ENCODE measurements at places on chromosomes 5 and 9.
A peak's percentile ranks its signal among the peaks of the same experiment; 100 is the strongest.

- no peak for DNase-seq
Observed at GRCh38 chr5:14684757-14685156, 20.2 kb downstream of the OTULIN start.

DNA sequence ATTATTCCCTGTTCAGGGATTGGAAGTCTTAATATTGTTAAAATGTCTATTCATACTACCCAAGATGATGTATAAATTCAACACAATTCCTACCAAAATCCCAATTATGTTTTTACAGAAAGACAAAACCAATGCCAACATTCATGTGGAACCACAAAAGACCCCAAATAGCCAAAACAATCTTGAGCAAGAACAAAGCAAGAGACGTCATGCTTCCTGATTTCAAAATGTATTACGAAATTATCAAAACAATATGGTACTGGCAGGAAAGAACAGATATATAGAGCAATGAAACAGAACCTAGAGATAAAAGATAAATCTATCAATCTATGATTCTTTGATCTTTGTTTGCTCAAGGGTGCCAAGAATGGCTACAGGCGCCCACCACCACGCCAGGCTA, 237.9 kb downstream of the TAF11L14 start:
- no peak for DNase-seq

GRCh38 chr5:96909435-96909834, 26.4 kb upstream of the LNPEP start:
- DNase-seq: no peak

GRCh38 chr5:122730456-122730855, 44.4 kb upstream of the SNX2 start:
- DNase-seq: no peak

DNA sequence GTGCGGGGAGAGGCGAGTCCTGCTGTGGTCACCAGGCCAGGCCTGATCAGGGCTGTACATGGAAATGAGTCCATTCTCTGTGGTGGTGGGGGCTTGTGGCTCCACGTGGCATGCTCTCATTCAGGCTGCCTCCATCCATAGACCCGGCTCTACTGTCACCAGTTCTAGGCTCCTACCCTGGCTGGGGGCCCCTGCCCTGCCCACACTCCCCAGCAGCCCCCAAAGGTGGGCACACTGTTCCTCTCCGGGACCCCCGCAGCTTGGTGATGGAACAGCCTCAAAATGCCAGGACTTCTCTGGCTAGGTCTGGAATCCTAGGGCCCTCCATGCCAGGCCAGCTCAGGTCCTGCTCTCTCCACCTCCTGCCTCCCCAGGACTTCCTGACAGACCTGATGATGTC, 111.7 kb downstream of the DAB2IP start:
- DNase-seq: no peak

DNA sequence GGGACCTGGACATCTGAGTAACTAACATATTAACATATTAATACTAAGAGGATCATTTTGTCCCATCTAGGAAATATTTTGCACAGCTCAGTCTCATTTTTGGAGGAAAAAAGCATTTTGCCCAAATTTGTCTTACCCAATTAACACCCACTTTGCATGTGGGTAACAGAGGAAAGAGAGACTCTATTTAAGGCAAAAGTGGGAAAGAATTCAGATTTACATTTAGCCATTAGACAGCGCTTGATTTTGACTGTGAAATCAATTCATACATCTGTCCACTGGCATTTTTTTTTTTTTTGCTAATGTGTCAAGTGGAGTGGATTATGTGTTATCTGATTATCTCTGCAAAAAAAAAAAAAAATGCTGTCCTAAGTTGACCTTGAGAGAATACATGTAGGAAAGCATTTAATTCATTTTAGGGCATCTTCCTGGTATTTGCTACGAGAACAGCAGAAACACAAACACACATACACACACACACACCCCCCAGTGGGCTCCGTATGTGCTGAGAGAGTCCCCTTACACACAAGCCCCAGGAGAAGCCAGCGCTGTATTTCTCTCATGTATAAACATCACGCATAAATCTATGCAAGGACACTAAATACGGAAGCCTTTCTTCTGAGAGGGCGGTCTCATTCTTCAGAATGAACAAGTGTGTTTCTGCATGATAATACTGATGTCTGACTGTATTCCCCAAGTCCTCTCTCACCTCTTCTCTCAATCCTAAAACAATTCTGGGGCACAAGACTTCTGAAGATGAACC, 202.0 kb upstream of the KLF9 start:
- no peak for DNase-seq

DNA sequence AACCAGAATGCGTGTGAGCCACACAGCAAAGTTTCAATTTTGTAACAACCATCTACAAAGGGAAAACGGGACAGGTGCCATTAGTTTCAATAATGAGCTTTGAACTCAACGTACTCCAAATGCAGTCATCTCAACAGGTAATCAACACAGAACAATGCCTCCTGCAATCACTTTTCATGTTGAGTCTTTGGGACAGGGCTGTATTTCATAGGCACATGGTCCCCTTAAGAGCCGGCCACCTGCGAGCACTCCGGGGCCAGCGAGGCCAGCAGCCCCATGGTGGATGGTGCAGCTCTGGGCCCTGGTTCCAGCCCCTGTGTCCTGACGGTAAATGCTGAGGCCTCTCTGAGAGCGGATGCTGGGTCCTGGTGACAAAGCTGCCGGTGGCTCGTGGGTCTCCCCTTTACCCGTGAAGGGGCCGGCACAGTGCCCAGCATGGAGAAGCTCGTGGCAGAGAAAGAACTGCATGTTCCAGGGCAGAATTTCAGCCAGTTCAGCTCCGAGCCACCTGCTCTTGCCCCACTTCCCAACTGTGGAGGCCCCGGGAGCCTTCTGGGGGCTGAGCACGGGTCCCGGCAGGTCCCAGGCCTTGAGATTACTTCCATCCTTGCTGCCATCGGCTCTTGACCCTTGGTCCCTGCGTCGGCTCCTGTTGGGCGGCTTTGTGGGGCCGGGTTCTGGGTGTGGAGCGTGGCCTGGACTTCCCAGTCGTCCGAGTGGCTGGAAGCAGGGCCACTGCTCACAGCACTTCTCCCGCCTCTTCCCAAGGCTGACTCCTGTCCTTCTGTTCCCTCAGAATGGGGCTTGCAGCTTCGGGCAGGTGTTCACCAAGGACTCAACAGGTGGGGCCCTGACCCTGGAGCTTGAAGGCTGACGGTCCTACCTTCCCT, 26.1 kb upstream of the RNU6ATAC start:
- no peak for DNase-seq

- DNase-seq: no peak
Observed at GRCh38 chr9:136305804-136306203, 1.9 kb upstream of the CCDC187 start.

DNA sequence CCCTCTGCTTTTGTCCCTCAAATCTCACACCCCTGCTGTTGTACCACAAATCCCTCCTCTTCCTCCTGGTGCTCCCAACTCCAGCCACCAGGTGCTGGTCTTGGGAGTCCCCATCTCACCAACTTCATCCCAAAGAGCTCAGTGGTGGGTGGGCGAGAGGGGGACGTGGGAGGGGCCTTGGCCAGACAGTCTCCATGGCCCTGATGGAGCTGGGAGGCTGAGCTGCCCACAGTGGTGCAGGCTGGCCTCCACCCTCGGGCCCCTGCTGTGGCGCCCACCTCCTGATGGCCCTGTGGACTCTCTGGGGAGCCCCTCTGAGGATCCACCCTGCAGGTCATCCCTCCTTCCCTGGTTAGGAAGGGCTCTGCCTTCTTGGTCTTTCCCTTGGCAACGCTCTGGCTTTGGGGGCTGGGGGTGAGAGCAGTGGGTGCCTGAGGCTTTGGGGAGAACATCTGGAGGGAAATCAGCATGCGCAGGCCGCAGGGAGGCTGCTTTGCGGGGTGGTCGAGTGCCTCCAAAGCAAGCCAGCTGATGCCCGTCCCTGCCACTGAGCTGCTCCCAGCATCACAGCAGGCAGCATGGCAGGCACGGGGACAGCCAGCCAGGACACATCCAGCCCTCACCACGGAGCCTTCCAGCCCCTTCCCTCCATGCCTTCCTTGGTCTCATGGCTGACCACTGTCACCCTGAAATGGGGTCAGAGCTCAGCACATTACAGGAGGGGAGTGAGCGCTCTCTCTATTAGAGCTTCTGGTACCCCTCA, 7.6 kb upstream of the FAM163B start:
- DNase-seq: no peak

- DNase-seq: no peak
Observed at GRCh38 chr9:36966371-36967097, 67.5 kb downstream of the PAX5 start.

- DNase-seq: no peak
Observed at GRCh38 chr5:31537851-31538250, 5.8 kb downstream of the C5orf22 start.

GRCh38 chr5:544675-545355, 20.6 kb upstream of the SLC9A3 start:
- peak; percentile 56 for DNase-seq

DNA sequence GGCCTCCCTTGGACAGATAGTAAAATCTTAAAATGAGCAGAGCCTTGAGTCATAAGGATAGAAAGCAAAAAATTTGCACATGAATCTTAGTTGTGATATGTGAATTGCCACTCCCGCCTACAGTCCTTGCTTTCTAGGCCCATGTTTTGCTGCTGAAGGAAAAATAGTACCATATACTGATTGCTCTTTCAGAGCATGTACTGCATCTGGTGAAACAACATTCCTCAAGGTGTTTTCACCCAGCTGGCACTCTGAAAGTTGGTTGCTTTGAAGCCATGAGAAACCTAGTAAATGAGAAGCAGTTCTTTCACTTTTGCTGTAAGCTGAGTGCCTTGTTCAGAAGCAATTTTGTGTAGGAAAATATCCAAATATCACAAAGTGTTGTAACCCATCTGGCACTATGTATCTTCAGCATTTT, 10.3 kb downstream of the CDC37L1 start:
- no peak for DNase-seq

- no peak for DNase-seq
Observed at GRCh38 chr5:158492136-158492535, 607.6 kb downstream of the EBF1 start.

- no peak for DNase-seq
Observed at GRCh38 chr9:136074706-136075105, 20.4 kb downstream of the NACC2 start.

- DNase-seq: no peak
Observed at GRCh38 chr5:168273056-168273980, 18.1 kb upstream of the WWC1 start.

GRCh38 chr9:105223544-105224140, 20.8 kb upstream of the SLC44A1 start:
- DNase-seq: no peak
